ENCODE measurements at places on chromosomes 3 and 15. TPM values are rescaled to one million over a fixed set of nuclear protein-coding genes. Genes with fewer than 3 reads are reported as not detected.

ARNT2 gene
- total RNA-seq = 22.9 TPM

PLA2G4D gene
- not detected for total RNA-seq

GPR87 gene
- total RNA-seq = 16.7 TPM

HHLA2 gene
- total RNA-seq = not detected

AQP9 gene
- total RNA-seq = 0.75 TPM

PP2D1 gene
- not detected for total RNA-seq

C2CD4A gene
- total RNA-seq = 0.75 TPM

All from kidney epithelial cell (primary cell).